T-helper 17 cell (primary cell): ENCODE measurements at places on chromosomes 2 and 18.

GRCh38 chr2:102101097-102101848 lies 41.3 kb upstream of the IL1R1 start:
- H3K4me1 ChIP-seq, result peaks cover 22% of the 10 kb centered on the region
- no peak for DNase-seq
- no peaks in the 10 kb centered on the region for H3K27me3 ChIP-seq
- no peak overlapping the region for H3K4me3 ChIP-seq
- H3K36me3 ChIP-seq, result peaks cover 3% of the 10 kb centered on the region

DNA sequence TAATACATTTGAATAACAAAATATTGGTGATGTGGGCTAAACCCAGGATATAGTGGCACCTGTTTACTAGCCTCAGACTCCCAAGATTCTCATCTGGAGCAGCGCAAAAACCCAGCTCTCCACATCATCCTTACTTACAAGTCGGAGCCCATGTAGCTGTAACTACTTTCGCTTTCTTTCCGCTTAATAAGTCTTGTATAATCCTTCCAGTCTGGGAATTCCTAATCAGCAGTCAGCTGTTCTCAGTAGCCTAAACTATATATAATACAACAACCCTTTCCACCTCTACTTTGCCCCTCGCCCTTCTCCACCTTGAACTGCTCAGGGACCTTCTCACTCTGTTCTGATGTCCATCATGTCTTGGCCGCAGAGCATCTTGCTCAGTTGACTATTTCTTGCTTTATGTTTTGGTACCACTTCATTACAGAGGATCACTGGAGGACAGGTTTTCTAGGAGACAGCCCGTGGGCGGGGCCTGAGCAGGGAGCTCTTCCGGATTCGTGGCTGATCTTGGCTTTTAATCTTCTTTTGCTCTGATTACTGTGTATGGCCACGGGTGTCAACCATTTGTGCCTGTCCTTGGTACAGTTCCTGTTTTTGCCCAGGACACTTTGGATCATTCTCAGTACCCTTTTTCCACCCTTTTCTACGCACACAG lies 119.9 kb upstream of the SERTAD2 start:
- peaks cover 9% of the 10 kb centered on the region for H3K4me1 ChIP-seq
- DNase-seq, result no peak
- no peak overlapping the region for H3K27ac ChIP-seq

- no peak overlapping the region for H3K4me3 ChIP-seq
- no peaks in the 10 kb centered on the region for H3K27me3 ChIP-seq
- H3K27ac ChIP-seq, result no peak overlapping the region
- no peaks in the 10 kb centered on the region for H3K36me3 ChIP-seq
- no peak for DNase-seq
Observed at GRCh38 chr2:34317797-34318196, 718.7 kb upstream of the FAM98A start.

GRCh38 chr2:118726821-118727220 lies 120.6 kb downstream of the EN1 start:
- peaks cover 12% of the 10 kb centered on the region for H3K27me3 ChIP-seq
- H3K4me3 ChIP-seq, result no peak overlapping the region
- no peaks in the 10 kb centered on the region for H3K36me3 ChIP-seq

DNA sequence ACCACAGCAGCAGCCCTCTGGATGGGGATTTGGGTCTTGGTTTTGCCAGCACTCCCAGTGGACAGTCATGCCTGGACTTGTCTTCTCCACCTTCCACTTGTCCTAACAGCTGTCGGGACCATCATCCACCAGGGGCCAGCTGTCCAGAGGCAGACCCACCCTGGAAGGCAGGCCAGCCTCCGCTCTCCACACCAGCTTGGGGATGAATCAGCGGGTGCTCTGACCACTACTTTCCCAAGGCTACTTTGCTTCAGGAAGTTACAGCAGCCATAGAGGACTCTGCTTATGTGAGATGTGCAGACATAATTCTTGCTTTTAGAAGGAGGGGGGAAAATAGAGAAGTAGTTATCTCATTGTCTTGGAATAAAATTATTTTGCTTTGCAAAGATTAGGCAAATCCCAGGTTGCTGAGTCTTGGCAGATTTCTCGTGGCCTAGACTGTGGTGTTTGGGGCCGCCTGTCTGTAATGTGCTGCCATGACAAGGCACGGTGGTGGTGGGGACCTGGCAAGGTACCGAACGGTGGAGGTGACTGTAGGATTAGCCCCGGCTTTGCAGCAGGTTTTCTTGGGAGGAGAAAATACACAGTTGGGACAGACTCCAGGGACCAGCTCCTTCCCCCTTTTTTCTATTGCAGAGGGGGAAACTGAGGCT lies 148.7 kb downstream of the AGAP1 start:
- H3K27ac ChIP-seq, result no peak overlapping the region
- peaks cover 31% of the 10 kb centered on the region for H3K27me3 ChIP-seq
- H3K4me3 ChIP-seq, result no peak overlapping the region
- no peaks in the 10 kb centered on the region for H3K36me3 ChIP-seq

GRCh38 chr18:25166113-25166512 lies 185.9 kb downstream of the ZNF521 start:
- no peak for DNase-seq
- no peak overlapping the region for H3K27ac ChIP-seq
- H3K27me3 ChIP-seq, result peaks cover 10% of the 10 kb centered on the region
- no peak overlapping the region for H3K4me3 ChIP-seq
- H3K4me1 ChIP-seq, result peaks cover 15% of the 10 kb centered on the region
- H3K36me3 ChIP-seq, result no peaks in the 10 kb centered on the region

GRCh38 chr2:115524452-115524851 lies 1082.0 kb downstream of the DPP10 start:
- no peak overlapping the region for H3K27ac ChIP-seq
- no peaks in the 10 kb centered on the region for H3K27me3 ChIP-seq
- H3K36me3 ChIP-seq, result no peaks in the 10 kb centered on the region
- no peak for DNase-seq

DNA sequence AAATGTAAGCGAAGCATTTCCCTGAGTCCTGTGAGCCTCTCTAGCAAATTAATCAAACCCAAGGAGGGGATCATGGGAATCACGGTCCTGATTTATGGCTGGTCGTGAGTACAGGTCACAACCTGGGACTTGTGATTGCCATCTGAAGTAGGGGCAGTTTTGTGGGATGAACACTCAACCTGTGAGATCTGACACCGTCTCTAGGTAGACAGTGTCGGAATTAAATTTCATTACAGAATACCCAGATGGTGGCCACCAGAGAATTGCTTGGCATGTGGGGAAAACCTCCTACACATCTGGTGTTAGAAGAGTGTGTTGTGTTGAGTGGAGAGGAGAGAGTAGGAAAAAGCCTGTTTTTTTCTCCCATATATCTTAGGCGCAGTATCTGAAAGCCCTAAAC lies 12.5 kb downstream of the CAPN14 start:
- H3K27ac ChIP-seq, result no peak overlapping the region
- DNase-seq, result no peak
- H3K4me1 ChIP-seq, result no peaks in the 10 kb centered on the region
- H3K36me3 ChIP-seq, result no peaks in the 10 kb centered on the region
- no peak overlapping the region for H3K4me3 ChIP-seq

- peaks cover 8% of the 10 kb centered on the region for H3K36me3 ChIP-seq
- H3K4me3 ChIP-seq, result peak overlapping the region; percentile 100
- H3K4me1 ChIP-seq, result peaks cover 43% of the 10 kb centered on the region
Observed at GRCh38 chr2:44169155-44169898, 652 bp downstream of the PPM1B start.

DNA sequence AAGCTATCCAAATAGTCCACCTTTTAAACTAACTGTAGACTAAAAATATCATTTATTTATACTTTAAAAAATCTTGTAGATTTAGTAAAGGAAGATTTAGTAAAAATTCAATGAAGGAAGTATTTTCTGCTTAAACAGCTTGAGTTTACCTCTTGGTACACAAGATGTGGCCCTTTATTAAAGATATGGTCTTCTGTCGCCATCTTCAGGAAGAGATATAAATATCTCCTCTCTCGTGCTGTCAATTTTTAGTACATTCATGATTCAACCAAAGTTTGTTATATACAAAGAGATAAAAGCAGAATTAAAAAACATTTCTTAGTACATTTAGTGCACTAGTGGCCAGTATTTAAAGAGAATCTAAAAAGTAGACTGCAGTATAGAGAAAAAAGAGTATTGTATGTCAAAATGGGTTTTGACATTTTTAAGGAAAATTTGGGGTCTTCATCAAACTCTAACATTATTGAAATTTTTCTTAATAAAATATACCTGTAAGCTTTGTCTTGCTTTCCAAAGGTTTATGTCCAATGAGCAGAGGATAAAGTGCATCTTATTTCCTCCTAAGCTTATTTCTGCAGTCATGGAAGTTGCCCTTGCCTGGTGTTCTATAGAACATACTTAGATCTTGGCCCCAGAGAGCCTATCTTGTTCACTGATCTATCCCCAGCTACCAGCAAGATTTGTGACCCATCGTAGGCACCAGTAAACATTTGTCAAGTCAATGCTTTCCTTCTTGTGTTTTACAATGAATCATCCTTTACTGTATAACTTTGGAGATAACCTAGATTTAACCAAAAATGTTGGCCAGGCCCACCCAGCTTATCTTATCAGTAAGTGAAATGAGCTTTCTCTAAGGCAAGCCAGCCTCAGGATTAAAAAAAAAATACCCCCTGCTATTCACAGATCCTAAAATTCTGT lies 18.5 kb upstream of the EML6 start:
- no peaks in the 10 kb centered on the region for H3K36me3 ChIP-seq
- peaks cover 24% of the 10 kb centered on the region for H3K27me3 ChIP-seq
- no peak for DNase-seq
- H3K4me1 ChIP-seq, result peaks cover 2% of the 10 kb centered on the region
